Suppressor macrophage treated with lipopolysaccharide for 4 hours (primary cell): ENCODE measurements at places on chromosomes 1 and 21.

DNA sequence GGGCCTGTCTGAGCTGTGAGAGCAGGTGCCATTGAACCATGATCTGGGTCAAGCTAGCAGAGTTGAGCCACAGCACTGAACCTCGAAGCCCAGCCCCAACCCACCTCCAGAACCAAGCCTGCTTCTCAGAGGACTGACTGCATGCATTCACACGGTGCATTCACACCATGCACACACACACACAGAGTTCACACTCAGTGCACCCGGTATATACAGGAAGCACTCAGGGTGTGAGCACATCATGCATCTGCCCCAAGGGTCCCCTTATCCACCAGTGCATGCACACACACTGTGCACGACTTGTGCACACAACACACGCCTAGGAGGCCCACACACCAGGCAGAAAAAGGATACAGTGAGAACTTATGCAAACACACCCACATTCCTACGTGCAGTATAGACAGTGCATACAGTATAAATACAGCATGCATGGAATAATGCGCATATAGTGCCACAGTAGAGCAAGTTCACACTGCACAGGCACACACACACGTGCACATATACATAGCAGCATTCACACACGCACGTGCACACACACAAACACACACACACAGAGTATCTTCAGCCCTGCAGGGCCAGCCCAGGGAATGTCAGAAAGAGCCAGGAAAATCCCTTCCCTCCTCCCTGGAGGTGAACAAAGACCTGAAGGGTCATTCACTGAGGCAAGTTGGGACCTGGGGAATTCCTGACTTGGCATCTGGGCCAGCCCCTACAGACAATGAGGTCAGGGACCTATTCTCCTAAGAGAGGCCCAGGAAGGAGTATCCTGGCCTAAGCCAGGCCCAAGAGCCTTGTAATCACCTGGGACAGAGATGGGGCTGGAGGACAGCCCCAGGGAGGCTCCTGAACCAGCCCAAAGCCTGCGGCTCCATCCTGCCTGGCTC is 42.1 kb downstream of the CAMK2N1 start:
- DNase-seq = no peak

GRCh38 chr21:31143036-31143435 is 104.8 kb upstream of the KRTAP19-8 start:
- no peak for DNase-seq

DNA sequence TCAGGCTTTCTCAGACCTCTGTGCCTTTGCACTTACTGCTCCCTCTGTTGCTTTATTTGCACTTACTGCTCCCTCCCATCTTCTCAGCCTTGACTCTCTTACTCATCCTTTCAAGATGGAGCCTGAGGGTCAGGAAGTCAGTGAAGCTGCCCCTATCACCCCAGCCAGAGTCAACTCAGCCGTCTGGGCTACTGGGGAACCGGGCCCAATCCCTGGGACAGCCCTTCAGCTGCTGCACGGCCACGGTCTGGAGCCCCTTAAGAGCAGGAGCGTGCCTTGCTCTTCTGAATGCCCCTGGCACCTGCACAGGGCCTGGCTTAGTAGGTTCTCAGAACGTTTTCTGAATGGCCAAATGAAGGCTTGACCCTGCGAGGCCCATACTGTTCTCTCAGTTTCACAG is 244.4 kb downstream of the FOXD2 start:
- DNase-seq = no peak

- DNase-seq = no peak
Observed at GRCh38 chr21:8990326-8991087, 1530.9 kb upstream of the TPTE start.

DNA sequence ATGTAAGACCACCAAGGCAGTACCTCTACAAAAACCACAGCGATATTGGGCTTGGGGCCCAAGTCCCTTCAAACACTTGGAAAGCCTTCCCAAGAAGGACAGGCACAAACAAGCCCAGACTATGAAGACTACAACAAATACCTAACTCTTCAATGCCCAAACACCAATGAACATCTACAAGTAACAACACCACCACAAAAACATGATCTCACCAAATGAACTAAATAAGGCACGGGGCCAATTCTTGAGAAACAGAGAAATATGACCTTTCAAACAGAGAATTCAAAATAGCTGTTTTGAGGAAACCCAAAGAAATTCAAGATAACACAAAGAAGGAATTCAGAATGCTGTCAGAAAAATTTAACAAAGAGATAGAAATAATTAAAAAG is 86.8 kb downstream of the COL24A1 start:
- no peak for DNase-seq
